ENCODE measurements at places on chromosomes 2 and 18. TPM values are rescaled to one million over a fixed set of nuclear protein-coding genes. Genes with fewer than 3 reads are reported as not detected.

GRCh38 chr2:198376677-198377076 is 572.3 kb downstream of the PLCL1 start:
- H3K27me3 ChIP-seq = peaks cover 31% of the 10 kb centered on the region
- no peak overlapping the region for H3K27ac ChIP-seq
- no peaks in the 10 kb centered on the region for H3K36me3 ChIP-seq
- H3K4me3 ChIP-seq = no peak overlapping the region
- no peaks in the 10 kb centered on the region for H3K4me1 ChIP-seq

GRCh38 chr2:12169721-12170120 is 423.3 kb downstream of the LPIN1 start:
- H3K4me3 ChIP-seq = no peak overlapping the region
- peak overlapping the region; percentile 8 for H3K27ac ChIP-seq
- no peaks in the 10 kb centered on the region for H3K36me3 ChIP-seq
- DNase-seq = no peak

GRCh38 chr2:200193791-200194190 is 112.7 kb upstream of the SPATS2L start:
- H3K4me3 ChIP-seq = no peak overlapping the region
- peaks cover 30% of the 10 kb centered on the region for H3K27me3 ChIP-seq
- no peak overlapping the region for H3K27ac ChIP-seq
- no peaks in the 10 kb centered on the region for H3K4me1 ChIP-seq
- H3K36me3 ChIP-seq = no peaks in the 10 kb centered on the region

The SFXN5 gene
- 9.1 TPM for total RNA-seq

DNA sequence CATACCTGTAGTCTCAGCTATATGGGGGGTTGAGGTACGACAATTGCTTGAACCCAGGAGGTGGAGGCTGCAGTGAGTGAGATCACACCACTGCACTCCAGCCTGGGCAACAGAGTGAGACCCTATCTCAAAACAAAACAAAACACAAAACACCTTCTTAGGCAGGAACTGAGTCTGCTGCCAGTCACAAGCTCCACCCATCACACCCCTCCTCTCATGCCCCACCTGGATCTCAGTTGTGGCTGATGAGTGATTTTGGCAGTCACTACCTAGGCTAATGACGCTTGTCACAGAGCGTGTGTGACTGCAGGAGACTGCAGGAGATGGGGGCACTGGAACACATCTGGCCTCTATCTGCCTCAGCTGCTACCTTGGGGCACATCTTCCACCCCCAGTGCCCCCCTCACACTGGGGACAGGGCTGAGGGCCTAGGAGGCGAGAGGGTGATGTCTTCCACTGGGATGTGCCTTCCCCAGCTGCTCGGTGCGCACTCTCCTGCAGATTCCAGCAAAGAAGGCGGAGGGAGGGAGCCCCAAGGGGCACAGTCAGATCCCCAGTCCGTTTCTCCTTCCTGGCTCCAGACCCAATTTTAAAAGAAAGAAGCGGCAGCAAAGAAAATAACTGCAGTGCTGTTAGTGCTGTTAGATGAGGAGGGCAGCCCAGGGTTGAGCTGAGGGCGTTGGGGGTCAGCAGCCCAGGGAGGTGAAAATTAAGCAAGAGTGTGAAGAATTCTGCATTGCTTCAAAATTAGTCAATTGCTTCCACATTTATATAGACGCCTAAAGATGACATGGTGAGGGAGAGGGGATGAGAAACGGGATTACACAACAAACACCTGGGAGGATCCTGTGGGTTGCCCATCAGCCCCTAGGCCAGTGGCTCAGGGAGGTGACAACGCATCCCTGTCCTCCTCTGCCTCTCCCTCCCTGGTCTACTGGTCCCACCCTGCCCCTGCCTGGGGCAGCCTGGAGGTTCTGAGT is 143.6 kb upstream of the HAAO start:
- no peaks in the 10 kb centered on the region for H3K36me3 ChIP-seq
- no peak overlapping the region for H3K4me3 ChIP-seq
- H3K4me1 ChIP-seq = peaks cover 11% of the 10 kb centered on the region
